ENCODE measurements at places on chromosomes 1 and 21. TPM values are rescaled to one million over a fixed set of nuclear protein-coding genes. Genes with fewer than 3 reads are reported as not detected.

GRCh38 chr1:17274186-17275170 lies 25.6 kb downstream of the PADI3 start:
- H3K4me1 ChIP-seq = no peaks in the 10 kb centered on the region
- peak; percentile 1 for DNase-seq
- H3K27me3 ChIP-seq = no peaks in the 10 kb centered on the region
- H3K36me3 ChIP-seq = no peaks in the 10 kb centered on the region
- no peak overlapping the region for H3K27ac ChIP-seq
- H3K4me3 ChIP-seq = no peak overlapping the region

DNA sequence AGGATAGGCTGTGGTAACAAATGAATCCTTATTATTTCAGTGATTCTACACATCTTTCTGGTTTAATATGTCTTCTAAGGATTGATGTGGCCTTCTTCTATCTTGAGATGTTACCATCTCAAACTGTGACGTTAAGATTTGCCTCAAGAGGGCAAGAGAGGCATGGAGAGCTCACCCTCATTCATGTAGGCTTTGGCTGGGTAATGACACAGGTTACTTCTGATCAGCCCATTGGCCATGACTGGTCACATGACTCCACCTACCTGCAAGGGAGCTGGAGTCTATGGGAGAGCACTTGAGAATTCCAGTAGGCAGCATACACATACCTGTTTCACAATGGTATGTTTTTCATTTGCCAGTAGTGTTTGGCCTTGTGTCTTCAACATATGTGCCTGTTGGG lies 30.0 kb downstream of the CACHD1 start:
- H3K4me1 ChIP-seq = peaks cover 3% of the 10 kb centered on the region
- DNase-seq = no peak
- no peaks in the 10 kb centered on the region for H3K36me3 ChIP-seq
- H3K27me3 ChIP-seq = peaks cover 4% of the 10 kb centered on the region
- H3K4me3 ChIP-seq = no peak overlapping the region

DNA sequence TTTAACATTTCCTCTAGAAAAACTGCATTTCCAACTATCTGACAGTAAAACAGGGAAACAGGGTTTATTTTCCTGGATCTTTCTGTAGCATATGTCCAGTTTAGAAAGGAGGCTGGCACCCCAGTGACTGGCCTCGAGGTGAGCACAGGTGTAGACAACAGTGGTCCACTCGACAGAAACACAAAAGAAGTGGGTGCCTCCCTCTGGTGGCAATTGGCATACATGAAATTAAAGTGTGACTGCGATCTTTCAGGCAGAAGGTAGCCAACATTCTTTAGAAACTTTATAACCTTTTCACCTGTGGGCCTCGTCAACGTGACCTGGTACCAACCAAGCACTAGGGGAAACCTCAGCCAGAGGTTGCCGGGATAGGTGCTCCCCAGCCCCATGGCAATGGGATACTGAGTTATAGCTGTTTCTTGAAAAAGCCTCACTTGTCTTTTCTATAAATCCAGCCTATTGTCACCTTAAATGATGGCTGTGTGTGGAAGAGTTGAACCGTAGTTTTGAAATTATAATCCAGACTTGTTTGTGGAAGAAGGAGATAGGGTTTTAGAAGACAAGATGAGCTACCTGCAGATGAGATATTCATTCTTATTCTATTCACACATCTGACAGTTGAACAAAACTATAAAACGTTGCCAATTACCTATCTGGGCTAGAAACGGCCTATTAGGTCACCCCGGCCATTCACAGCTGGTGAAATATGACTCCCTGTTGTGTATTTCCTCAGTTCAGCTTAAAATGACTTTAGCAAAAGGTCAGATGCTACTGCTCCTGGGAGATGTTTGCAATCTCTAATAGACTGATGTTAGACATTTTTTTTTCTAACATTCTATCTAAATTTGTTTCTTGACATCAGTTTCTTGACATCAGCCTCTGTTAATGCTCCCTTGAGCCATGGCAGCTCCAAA lies 44.3 kb downstream of the PCP4 start:
- H3K27me3 ChIP-seq = peaks cover 2% of the 10 kb centered on the region
- no peak overlapping the region for H3K4me3 ChIP-seq
- DNase-seq = no peak
- H3K4me1 ChIP-seq = no peaks in the 10 kb centered on the region
- no peak overlapping the region for H3K27ac ChIP-seq

DNA sequence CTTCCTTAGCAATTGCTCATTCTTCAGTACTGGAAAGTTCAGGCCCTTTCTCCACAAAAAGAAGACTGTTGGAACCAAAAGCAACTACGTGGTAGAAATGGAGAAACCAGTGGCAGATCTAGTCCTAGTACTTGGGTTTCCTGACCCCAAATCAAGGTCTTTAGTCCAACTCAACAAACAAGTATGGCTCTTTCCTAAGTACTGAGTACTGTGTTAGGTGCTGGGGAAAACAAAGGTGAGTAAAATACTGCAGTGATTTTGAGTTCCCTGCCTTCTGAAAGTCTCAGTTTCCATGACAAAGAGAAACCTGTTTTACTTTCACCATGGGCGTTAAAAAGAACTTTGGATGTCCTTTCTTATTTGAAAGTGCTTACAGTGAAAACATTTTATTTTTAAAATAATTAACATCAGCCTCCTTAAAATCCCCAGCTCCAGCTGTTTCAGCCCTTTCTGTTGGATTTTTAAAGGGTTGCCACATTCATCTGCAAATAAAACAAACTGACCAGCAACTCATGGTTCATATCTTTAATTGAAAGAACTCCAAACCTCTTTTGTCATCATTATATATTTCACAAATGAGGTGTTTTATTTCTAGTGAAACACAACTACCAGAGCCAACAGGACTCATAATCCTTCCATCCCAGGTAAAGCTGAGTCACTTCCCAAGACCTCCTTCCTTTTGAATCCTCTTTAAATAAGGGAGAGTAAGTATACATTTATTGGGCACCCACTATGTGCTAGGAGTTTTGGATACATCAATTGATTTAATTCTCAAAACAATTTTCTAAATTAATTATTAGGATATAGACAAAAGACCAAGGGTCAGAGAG lies 35.4 kb downstream of the PLPP3 start:
- no peak overlapping the region for H3K4me3 ChIP-seq
- no peaks in the 10 kb centered on the region for H3K36me3 ChIP-seq
- no peaks in the 10 kb centered on the region for H3K4me1 ChIP-seq
- H3K27ac ChIP-seq = no peak overlapping the region

GRCh38 chr1:9368356-9368755 lies 75.7 kb downstream of the SPSB1 start:
- H3K27me3 ChIP-seq = peaks cover 3% of the 10 kb centered on the region
- H3K27ac ChIP-seq = no peak overlapping the region
- peaks cover 2% of the 10 kb centered on the region for H3K36me3 ChIP-seq

GRCh38 chr21:43338951-43339350 lies 88.0 kb downstream of the SIK1 start:
- H3K27me3 ChIP-seq = peaks cover 37% of the 10 kb centered on the region
- DNase-seq = no peak
- no peak overlapping the region for H3K4me3 ChIP-seq
- H3K36me3 ChIP-seq = no peaks in the 10 kb centered on the region

- no peak for DNase-seq
- H3K4me3 ChIP-seq = no peak overlapping the region
- H3K27me3 ChIP-seq = peaks cover 2% of the 10 kb centered on the region
- no peaks in the 10 kb centered on the region for H3K36me3 ChIP-seq
- H3K27ac ChIP-seq = no peak overlapping the region
Measured at GRCh38 chr1:194279975-194280374, 1093.6 kb upstream of the B3GALT2 start.

HAO2 gene
- not detected for polyA plus RNA-seq

MROH7 gene
- polyA plus RNA-seq = not detected

UTS2 gene
- polyA plus RNA-seq = 20.1 TPM
